ENCODE measurements at places on chromosomes 1 and 21.

DNA sequence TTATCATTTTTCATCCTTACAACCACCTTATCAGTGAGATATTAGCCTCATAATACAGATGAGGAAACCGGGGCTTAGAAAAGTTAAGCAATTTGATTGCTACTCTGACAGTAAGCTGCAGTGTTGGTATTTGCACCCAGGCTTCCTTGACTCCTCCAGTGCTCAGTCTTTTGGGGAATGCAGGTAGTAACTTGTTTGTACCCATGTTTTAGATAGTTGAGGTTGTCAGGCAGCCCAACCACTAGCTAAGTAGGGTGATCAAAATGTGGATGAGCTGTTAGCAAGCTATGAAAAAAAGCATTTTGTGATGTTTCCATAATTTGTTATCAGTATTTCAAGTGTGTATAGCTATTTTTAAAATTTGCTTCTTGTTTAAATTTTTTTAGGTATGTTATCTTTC lies 80.8 kb downstream of the SASS6 start:
- no peak for DNase-seq

DNA sequence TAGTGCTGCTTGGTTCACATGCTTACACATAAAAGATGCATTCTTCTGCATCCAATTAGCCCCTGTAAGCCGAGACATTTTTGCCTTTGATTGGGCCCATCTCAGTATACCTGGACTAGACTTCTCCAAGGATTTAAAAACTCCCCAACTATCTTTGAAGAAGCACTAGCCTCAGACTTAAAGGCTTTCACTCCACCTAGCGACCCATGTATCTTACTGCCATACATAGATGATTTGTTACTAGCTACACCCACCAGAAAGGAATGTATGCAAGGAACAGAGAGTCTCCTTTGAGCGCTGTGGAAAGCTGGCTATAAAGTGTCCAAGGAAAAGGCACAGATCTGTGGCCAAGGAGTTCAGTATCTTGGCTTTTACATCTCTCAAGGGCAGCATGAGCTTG lies 91.7 kb downstream of the LIPI start:
- DNase-seq, result no peak

DNA sequence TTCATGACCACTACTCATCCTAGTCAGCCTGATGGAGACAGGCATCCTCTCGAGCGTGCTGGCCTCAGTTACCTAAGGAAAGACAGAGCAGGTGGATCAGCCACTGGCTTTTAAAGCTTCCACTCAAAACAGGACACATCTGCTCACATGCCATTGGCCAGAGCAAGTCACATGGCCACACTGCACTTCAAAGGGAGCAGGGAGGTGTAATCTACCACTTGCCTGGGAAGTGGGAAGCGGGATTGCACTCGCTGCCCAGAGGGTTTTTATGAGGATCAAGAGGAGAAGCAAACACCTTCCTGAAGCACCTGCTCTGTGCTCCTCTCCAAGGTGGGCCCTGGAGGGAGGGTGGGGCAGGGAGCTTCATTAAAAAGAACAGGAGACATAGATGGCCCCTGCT lies 108.0 kb downstream of the TAS1R2 start:
- no peak for DNase-seq

GRCh38 chr1:46278807-46279206 lies 24.6 kb downstream of the LRRC41 start:
- no peak for DNase-seq

GRCh38 chr1:47598357-47598756 lies 160.5 kb downstream of the FOXD2 start:
- DNase-seq, result no peak

- DNase-seq, result no peak
These were observed 204.7 kb upstream of the LYPLAL1 start for GRCh38 chr1:218969006-218969405.

- no peak for DNase-seq
These were observed 160.2 kb upstream of the IRF2BP2 start for GRCh38 chr1:234769986-234770795.

- no peak for DNase-seq
These were observed 195.6 kb upstream of the ZRANB2 start for GRCh38 chr1:71276466-71276865.

Data from suppressor macrophage treated with lipopolysaccharide for 4 hours (primary cell).